ENCODE measurements at places on chromosomes 7 and 10. TPM values are rescaled to one million over a fixed set of nuclear protein-coding genes. Genes with fewer than 3 reads are reported as not detected.

The ADAM12 gene
- 5.2 TPM for total RNA-seq

The PGAM2 gene
- total RNA-seq, result not detected

The SGPL1 gene
- 31.4 TPM for total RNA-seq

The EGR2 gene
- total RNA-seq, result 0.41 TPM

The DLD gene
- 52.5 TPM for total RNA-seq

The TSPAN33 gene
- total RNA-seq, result 6.1 TPM

The ACHE gene
- 64.5 TPM for total RNA-seq

The SEMA3C gene
- total RNA-seq, result 40.4 TPM

The RPEL1 gene
- total RNA-seq, result not detected

The ADAP1 gene
- 1.3 TPM for total RNA-seq

The FRMD4A gene
- 74.3 TPM for total RNA-seq

The KCND2 gene
- total RNA-seq, result 14.7 TPM

The AGBL3 gene
- total RNA-seq, result 0.99 TPM

The MYPN gene
- 0.11 TPM for total RNA-seq

The HMX2 gene
- total RNA-seq, result not detected

The CFAP46 gene
- total RNA-seq, result 1.2 TPM

The SPAM1 gene
- total RNA-seq, result not detected

The SFXN2 gene
- total RNA-seq, result 14.3 TPM

The TMEM176A gene
- total RNA-seq, result 45.4 TPM

The ZP3 gene
- total RNA-seq, result 7.3 TPM

The NAT16 gene
- total RNA-seq, result 1.6 TPM

The LRGUK gene
- 0.31 TPM for total RNA-seq

The IGFBP3 gene
- total RNA-seq, result 152 TPM

The CRTAC1 gene
- 6.0 TPM for total RNA-seq

The TSPAN14 gene
- 15.1 TPM for total RNA-seq

The MPP7 gene
- total RNA-seq, result 2.6 TPM

The OR6V1 gene
- 0.85 TPM for total RNA-seq

The SRGN gene
- total RNA-seq, result 0.59 TPM

The NPFFR1 gene
- total RNA-seq, result 0.34 TPM

The FFAR4 gene
- not detected for total RNA-seq

The MICU1 gene
- 32.1 TPM for total RNA-seq

The SLC18A3 gene
- 13.6 TPM for total RNA-seq

The BUB3 gene
- total RNA-seq, result 90.6 TPM

The ODAD2 gene
- total RNA-seq, result 2.3 TPM

The CDK1 gene
- 4.0 TPM for total RNA-seq

The GSTO2 gene
- 0.88 TPM for total RNA-seq

The MYL10 gene
- total RNA-seq, result not detected

The AKR1D1 gene
- total RNA-seq, result not detected

The AFAP1L2 gene
- total RNA-seq, result 37.1 TPM

The MMRN2 gene
- total RNA-seq, result 24.6 TPM

The HOXA11 gene
- not detected for total RNA-seq
